ENCODE measurements at places on chromosomes 13 and 19.

DNA sequence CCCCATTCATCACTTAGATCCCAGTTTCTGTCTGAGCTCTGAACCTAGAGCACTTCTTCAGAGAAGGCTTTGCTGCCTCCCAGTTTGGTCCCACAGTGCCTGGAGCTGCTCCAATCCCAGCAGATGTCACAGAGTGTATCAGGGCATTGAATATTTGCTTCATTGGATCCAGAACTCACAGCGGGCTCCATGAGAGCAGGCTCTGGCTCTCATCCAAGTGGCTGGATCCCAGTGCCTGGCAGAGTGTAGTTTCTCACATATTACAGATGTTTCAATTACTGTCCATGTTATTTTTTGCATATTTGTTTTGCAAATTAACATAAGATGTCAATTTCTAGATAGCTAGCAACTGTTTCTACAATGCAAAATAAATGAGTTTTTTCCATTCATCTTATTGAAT is 50.6 kb downstream of the MYO16 start:
- no peak for DNase-seq

DNA sequence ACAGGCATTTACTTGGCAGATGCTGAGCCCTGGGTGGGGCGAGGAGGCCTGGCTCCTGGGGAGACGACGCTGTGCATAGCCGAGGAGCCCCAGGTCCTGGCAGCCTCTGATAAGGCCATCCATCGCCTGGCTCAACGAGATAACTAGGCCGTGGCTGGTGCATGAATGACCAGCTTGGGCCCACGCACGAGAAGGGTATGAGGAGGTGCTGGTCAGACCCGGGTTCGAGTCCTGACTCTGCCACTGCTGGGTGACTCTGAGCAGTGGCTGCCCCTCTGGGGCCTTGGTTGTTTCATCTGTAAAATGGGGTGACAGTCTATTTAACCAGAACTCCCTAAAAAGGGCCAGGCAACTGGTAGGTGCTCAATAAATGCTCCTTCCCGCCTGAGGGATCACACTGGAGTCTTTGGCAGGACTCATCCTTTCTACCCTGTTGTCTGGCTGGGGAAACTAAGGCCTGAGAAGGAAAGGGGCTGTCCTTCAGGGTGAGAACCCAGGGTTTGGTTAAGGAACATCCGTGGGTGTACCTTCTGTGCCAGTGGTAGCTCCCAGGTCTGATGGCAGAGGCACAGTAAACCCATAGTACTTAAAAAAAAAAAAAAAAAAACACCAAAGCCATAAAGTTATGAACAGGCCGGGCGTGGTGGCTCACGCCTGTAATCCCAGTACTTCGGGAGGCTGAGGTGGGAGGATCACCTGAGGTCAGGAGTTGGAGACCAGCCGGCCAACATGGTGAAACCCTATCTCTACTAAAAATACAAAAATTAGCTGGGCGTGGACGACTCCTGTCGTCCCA is 8.1 kb upstream of the ARRDC2 start:
- no peak for DNase-seq

GRCh38 chr13:31955741-31956140 is 75.8 kb upstream of the FRY start:
- no peak for DNase-seq

- no peak for DNase-seq
Measured at GRCh38 chr19:2731181-2731995, 8.4 kb downstream of the SLC39A3 start.

GRCh38 chr13:74287724-74288169 is 153.5 kb upstream of the KLF12 start:
- DNase-seq = peak; percentile 63

- DNase-seq = no peak
Measured at GRCh38 chr13:52366291-52366690, 39.7 kb downstream of the THSD1 start.

GRCh38 chr19:55086730-55087541 is 11.3 kb downstream of the EPS8L1 start:
- no peak for DNase-seq

Measured in stimulated activated CD4-positive, alpha-beta T cell treated with anti-CD3 and anti-CD28 coated beads, Interleukin-15, amount 100 ng/mL, for 1 hour (primary cell).